ENCODE measurements at places on chromosomes 4 and X. TPM values are rescaled to one million over a fixed set of nuclear protein-coding genes. Genes with fewer than 3 reads are reported as not detected.

The VSIG4 gene
- not detected for total RNA-seq

The CT45A2 gene
- total RNA-seq, result not detected

The ELOVL6 gene
- total RNA-seq, result 45.3 TPM

The FGG gene
- total RNA-seq, result not detected

The IL2 gene
- total RNA-seq, result 4.6 TPM

The MAGEE1 gene
- 2.0 TPM for total RNA-seq

The CXCL3 gene
- total RNA-seq, result not detected

The SH3TC1 gene
- total RNA-seq, result 57.3 TPM

The RS1 gene
- total RNA-seq, result not detected

The ASB9 gene
- 0.39 TPM for total RNA-seq

The SYTL5 gene
- not detected for total RNA-seq

The KIAA1210 gene
- not detected for total RNA-seq

The SERPINA7 gene
- not detected for total RNA-seq

The XG gene
- total RNA-seq, result 0.95 TPM

The ESX1 gene
- not detected for total RNA-seq

The RRH gene
- 0.15 TPM for total RNA-seq

The SH3BGRL gene
- 74.0 TPM for total RNA-seq

The ARMCX6 gene
- 41.8 TPM for total RNA-seq

The CTSO gene
- total RNA-seq, result 3.8 TPM

The ALG13 gene
- total RNA-seq, result 42.5 TPM

The N4BP2 gene
- total RNA-seq, result 31.5 TPM

Data from T-helper 1 cell treated with Interleukin-12 subunit alpha and Interleukin-12 subunit beta and Interleukin-4 antibody, amounts not matched to agents 30 ng/mL and 1 ng/mL, for 36 hours (primary cell).